T follicular helper cell (primary cell): ENCODE measurements at places on chromosomes 3 and 15.
A peak's percentile ranks its signal among the peaks of the same experiment; 100 is the strongest.

DNA sequence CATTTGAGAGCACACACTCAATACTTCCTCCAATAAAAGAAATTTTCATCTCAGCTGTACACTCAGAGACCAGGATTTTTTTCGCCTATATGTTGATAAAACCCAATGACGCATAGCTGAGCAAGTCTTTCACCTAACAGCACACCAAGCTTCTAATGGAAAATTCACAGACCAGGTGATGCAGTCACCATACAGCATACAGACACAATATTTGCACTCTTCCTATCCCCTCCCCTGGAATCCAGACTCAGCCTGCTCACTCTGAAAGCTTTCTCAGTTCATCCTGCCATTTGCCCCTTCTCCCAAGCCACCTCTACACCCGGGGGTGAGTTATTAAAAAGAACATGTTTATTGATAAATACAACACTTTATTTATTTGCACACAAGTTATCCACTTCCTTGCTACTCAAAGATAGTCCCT lies 1.7 kb downstream of the TBC1D5 start:
- no peak for DNase-seq

- no peak for DNase-seq
Observed at GRCh38 chr15:93107646-93108045, 18.6 kb upstream of the RGMA start.

GRCh38 chr15:90306560-90306959 lies 41.1 kb downstream of the NGRN start:
- no peak for DNase-seq

DNA sequence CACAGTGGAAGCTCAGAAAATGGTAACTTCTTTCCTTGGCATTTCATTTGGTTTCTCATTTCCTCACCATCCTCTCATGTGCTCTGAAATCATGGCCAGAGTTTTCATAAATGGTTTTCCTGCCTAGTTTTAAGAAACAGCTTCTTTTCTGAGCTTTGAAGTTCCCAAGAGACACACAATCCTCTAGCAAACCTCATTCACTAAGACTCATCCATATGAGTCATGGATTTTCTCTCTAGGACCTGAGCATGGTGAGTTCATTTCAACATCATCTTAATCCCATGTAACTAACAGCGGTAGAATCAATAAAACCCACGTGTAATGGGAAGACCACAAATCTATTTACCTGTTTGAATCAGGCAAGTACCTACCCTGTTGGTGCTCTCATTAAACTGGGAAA lies 274.5 kb upstream of the LRTM1 start:
- no peak for DNase-seq

- peak; percentile 71 for DNase-seq
Observed at GRCh38 chr3:49171119-49171774, at the start of gene KLHDC8B. TSS of gene KLHDC8B (plus strand) at chr3:49171598. CDS start at chr3:49172770, 1,172 bp downstream.

DNA sequence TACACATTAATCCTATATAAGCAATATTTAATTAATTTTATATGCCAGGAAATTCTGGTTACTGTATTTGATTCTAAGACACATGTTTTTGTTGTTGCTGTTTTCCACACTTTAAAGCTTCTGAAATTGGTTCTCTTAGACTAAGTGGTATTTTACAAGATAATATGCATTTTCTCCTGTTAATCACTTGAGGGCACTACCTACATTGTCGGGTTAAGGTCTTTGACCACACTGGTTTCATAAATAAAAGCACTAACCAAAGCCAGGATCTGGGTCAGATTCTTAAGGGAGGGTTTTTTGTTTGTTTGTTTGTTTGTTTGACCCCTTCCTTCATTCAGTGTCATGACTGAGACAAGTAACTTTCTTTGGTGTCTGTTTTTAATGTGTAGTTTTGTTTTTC lies 590.2 kb downstream of the RBMS3 start:
- DNase-seq, result no peak

DNA sequence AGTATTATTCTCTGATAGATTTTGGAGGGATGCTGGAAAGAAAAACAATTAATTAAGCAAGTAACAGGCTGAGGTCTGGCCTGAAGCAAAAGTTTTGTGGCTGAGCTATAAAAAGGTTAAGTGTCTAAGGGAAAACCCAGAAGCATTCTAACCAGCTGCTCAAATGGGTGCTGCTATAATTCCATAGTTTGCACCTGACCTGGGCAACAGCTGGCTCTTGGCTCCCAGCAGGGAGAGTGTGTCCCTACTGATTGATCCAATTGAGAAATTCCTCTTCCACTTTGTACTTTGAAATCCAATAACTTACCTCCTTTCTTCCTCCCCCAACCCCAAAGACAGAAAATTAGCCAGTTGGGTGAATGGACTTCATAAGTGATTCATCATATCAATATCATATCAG lies 27.7 kb upstream of the SMAD3 start:
- no peak for DNase-seq

GRCh38 chr15:33913459-33913858 lies 54.8 kb upstream of the CHRM5 start:
- no peak for DNase-seq

DNA sequence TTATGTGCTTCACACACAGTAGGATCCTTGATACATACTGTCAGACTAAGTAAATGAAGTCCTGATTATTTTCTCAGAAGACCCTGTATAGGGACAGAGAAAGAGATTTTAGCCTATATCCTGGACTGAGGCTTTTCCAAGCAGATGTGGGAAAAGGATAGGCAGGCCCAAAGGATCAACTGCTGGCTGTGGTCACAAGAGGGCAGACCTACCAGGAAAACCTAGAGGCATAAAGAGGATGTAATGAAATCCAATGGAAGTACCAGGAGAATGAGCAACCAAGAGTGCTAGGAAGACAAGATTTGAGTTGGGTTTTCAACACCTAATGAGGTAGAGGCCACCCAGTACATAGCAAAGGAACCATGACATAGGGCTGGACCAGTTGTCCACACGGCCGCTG lies 23.1 kb downstream of the DCLK3 start:
- no peak for DNase-seq

- DNase-seq, result no peak
Observed at GRCh38 chr3:31305340-31305739, 227.4 kb upstream of the STT3B start.

DNA sequence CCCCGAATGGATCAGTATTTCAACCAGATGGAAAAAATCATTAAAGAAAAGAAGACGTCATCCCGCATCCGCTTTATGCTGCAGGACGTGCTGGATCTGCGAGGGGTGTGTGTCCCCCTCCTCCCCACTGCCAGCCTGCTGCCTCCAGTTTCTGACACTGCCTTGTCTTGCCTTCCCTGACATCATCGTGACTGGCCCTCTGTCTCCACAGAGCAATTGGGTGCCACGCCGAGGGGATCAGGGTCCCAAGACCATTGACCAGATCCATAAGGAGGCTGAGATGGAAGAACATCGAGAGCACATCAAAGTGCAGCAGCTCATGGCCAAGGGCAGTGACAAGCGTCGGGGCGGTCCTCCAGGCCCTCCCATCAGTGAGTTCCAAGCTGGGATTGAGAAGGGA lies 10.9 kb downstream of the EIF4G1 start:
- DNase-seq, result no peak

DNA sequence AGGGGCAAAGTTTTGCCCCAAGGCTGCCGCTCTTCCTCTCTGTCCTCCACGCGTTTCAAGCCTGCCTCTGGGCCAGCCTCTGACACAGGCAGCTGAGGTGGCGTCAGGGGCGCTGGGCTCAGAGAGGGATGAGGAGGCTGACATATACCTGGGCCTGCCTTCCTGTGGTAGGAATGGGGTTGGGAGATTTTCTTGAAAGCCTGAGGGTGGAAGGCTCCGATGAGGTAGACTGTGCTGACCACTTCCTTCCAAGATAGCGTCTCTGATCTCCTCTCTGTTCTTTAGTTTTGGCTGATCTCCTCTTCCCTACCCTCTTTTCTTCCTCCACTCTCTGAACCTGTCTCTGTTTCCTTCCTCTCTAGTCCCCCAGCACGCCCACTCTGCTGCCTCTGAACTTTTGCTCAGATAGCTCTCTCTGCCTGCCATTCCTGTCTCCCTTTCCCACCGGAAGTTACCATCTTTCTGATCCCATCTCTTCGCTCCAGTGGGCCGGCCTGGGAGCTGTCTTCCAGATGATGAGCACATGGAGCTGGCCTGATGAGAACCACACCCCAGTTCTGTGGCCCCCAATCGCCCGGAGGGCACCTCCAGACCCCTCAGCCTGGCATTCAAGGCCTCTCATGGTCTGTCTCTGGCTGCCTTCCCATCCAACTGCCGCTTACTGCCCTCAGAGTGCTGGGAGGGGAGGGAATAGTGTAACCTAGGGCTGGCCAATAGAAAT lies 32.5 kb upstream of the LCTL start:
- no peak for DNase-seq

- no peak for DNase-seq
Observed at GRCh38 chr3:473033-473800, 276.7 kb downstream of the CHL1 start.

DNA sequence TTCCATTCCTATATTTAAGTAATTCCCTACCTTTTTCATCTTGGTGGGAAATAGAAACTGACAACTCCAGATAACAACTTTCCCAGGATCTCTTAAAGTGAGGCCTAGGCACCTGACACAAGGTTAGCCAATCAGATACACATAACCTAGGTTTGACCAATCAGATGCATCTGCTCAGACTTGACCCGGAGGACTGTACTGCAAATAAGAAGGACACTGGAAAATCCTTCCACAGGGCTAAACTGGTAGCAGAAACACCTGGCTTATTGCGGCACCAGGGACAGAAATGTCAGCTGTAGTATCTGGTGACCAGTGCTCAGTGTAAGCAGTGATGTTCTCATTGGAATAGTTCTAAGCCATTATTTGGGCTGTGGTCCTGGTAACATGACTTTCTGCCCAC lies 204.5 kb upstream of the SLCO3A1 start:
- no peak for DNase-seq

GRCh38 chr3:150921209-150921608 lies 16.0 kb upstream of the MINDY4B start:
- no peak for DNase-seq

- DNase-seq, result no peak
Observed at GRCh38 chr3:119524931-119525662, 26.8 kb downstream of the TIMMDC1 start.

DNA sequence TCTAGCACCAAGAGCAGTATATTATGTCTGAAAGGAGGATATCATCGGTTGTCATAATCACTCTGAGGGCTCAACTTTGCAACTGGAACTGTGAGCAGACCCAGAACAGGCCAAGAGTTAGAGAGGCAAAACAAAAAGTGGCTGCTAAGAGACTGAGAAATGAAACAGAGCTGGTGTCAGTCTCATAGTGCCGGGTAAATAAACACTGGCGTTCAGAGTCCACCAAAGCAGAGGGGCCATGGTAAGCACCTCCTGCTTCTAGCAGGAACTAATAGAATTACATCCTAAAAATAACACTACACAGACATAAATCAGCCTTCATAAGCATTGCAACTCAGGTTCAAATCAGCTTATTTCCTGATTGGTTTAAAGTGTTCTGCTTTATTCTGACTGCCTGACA lies 10.3 kb upstream of the IL12A start:
- no peak for DNase-seq

GRCh38 chr15:64286473-64286872 lies 69.5 kb downstream of the CSNK1G1 start:
- no peak for DNase-seq

DNA sequence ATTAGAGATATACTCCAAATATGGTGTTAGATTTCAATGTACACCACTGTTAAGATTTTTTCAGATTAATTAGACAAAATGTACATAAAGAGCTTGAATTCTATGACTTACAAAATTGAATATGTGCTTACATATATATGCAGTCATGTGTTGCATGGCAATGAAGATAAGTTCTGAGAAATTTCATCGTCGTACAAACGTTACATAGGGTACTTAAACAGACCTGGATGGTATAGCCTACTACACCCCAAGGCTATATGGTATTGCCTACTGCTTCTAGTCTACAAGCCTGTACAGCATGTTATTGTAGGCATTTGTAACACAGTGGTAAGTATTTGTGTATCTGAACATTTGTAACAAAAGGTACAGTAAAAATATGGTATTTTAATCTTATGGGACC lies 9.3 kb downstream of the IL16 start:
- DNase-seq, result no peak

DNA sequence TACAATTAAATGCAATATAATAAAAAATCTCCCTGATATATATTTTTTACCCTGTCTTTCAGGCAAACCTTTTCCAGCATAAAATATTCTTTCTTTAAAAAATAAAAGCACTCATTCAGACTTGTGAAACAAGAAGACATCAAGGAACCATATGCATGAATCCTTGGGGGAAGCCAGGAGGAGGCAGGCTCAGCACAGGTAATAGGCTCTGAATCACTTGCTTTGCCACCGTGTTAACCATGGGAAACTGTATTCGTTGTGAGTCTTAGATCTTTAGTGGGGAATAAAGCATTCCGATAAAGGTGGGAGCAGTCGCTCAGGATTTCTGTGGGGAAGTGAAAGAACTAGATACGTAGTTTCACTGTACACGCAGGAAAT lies 42.4 kb downstream of the FBN1 start:
- DNase-seq, result no peak

GRCh38 chr3:126342991-126343648 lies 14.1 kb downstream of the KLF15 start:
- DNase-seq, result no peak

DNA sequence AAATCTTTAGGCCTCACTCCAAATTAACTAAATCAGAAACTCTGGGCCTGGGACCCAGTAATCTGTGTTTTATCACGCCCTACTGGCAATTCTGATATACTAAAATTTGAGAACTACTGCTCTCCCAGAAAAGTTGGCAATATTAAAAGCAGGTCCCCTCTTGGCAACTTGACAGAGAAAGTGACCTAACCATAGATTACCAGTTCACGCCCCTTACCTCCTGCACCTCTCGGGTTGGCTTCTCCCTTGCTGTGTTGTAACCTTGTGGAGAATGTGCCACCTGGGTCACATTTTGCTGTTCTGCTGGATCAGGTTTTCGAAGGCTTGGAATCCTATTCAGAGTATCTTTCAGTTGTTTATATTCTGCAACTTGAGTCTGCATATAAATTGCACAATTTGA lies 59.1 kb downstream of the GOLIM4 start:
- DNase-seq, result no peak

DNA sequence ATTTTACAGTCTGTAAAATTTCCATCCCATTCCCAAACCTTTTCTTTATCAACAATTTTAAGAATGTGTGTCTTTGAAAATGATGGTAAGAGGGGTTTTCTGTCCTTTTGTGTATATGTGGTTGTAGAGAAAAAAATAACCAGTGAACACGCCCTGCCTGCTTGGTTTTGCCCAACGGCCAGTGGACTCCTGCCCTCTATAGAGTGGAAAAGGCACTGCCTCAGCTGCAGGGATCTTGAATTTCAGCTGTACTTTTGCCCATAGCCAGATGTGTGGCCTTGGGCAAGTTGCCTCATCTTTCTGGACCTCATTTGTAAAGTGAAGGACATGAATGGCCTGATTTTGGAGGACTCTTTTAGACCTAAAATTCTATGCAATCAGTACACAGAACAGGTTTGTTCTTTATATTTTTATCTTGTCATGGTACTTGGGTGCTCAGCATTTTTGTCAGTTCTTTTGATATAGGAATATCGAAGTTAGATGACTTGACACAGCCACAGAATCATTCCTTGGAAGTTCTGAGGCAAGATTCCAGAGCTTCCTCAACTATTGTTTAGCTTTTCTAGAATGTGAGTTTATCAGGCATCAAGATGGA lies 81.0 kb downstream of the CLDN11 start:
- DNase-seq, result no peak

- no peak for DNase-seq
Observed at GRCh38 chr3:84692261-84692660, 266.5 kb upstream of the CADM2 start.

- DNase-seq, result no peak
Observed at GRCh38 chr3:71345429-71346040, 238.0 kb downstream of the FOXP1 start.
